Germinal center (tissue), 1 donor: ENCODE measurements at places on chromosomes 12 and 14.
A peak's percentile ranks its signal among the peaks of the same experiment; 100 is the strongest.

GRCh38 chr14:26905229-26905628 lies 307.4 kb upstream of the NOVA1 start:
- DNase-seq: no peak

DNA sequence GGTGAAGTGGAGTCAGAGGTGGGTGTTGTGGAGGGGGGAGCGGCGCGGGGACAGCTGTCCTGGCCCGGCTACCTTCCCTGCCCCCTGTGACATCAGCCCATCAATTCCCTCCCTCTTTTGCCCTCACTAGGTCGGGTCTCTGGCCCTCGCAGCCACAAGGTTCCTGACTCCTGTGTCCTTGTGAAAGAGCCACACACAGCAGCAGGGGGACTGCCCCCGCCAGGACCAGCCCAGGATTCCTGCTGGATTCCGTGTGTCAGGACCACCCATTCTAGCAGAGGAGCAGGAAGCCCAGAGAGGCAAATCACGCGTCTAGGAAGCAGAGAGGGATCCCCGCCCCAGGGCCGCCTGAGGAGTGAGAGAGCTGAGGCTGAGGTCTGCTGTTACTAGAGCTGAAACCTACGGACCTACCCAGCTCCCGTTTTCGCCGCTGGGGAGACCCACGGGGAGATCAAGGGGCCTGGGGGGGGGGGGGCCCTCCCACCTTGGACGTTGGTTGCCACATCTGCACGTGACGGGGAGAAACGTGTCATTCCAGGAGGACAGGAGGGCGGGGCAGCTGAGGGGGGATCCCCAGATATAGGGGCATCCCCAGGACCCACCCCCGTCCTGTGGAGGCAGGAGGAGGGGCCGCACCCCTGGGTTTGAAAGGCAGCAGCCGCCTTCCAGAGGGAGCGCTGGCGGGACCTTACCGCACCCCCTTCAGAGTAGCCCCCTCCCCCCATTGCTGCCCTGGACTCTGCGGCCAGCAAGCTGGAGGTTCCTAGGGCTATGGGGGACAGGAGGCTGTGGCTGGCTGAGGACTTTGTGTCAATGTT lies 12.5 kb upstream of the INF2 start:
- DNase-seq: no peak

GRCh38 chr12:74250891-74251290 lies 286.7 kb upstream of the ATXN7L3B start:
- DNase-seq: no peak

GRCh38 chr14:61252369-61253063 lies 28.6 kb downstream of the TMEM30B start:
- DNase-seq: peak; percentile 71

- no peak for DNase-seq
Measured at GRCh38 chr14:102779574-102780315, 2.5 kb downstream of the TRAF3 start.

- DNase-seq: no peak
Measured at GRCh38 chr12:99045158-99045557, 400.1 kb downstream of the APAF1 start.

GRCh38 chr14:103870891-103871595 lies 23.7 kb upstream of the PPP1R13B start:
- no peak for DNase-seq

GRCh38 chr12:89370421-89370831 lies 18.1 kb upstream of the DUSP6 start:
- DNase-seq: no peak

DNA sequence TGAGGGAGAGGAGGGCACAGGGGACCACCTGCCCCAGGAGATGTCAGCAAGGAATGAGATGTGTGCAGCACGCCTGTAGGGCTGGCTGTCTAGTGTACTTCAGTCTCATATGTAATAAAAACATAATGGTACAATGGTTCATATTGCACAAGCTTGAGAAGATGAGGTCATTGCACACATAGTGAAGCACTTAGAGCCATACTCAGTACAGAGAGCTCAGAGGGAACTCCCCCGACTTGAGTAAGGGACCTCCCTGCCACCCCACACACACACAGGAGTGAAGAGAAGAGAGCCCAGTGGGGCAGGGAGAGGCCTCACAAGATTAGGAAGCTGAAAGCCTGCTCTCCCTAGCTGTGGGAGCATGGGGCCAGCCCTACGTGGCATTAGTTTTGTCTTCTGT lies 61.5 kb downstream of the SLC6A12 start:
- no peak for DNase-seq

DNA sequence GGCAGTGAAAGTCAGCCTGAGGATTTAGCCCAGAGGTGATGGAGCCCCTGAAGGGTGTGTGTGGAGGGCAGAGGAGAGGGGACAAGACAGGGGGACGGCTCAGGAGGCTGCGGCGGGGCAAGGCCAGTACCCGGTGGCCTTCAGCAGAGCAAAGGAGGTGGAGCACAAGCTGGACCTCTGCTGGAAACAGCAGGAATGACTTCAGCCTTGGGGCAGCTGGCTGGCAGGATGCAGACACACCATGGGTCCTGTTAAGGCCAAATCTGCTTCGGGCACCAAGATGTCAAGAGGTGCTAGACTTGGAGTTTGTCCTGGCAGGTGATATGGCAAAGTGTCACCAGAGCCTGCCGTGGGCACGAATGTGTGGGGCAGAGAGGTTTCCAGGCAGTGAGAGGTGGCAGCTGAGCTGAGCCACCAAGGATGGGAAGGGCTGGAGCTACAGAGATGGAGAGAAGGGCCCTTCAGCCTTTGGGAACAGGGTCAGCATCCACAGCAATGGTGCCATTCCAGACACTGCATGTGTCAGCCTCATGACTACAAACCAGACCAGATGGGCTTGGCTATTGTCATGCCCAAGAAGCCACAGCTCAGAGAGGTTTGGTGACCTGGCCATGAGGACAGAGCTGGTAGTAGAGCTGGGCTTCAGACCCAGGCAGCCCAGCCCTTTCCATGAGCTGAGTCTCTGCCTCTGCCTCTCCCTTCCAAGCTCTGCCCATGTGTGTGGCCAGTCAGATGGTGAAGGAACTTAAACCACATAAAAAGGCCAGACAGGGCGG lies 91.9 kb downstream of the LGMN start:
- no peak for DNase-seq

GRCh38 chr12:108120863-108121165 lies 8.3 kb upstream of the WSCD2 start:
- DNase-seq: no peak

DNA sequence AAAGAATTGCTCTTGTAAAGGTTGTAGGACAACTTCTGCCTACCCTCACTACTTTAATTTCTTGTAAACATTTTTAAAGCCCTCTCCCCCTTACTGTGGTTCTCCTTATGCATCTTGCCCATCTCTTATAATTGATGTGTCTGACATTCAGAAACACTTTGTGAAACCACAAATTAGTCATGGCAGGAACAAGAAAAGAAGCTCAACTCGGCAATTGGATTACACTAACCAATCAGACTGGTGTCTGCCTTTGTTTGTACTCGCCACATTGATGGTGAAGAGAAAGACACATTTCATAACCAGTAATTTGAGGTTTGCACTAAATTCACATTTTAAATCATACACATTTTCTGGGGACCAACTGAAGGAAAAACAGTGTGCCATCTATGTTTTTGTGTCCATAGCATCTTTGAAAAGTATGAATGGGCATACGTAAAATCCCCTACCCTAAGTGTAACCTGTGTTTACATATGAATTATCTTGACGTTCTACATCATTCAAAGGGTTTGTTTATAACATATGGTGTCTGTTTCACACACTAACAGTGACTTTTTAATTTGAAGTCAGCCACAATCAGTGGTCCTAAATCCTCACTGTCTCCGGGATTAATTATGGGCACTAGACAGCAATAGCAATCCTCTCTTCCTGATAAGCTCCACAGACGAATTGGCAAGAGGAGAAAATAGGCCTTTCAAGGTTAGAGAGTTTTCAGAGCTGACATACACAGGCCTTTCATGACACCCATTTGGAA lies 49.9 kb downstream of the OTX2 start:
- DNase-seq: no peak

DNA sequence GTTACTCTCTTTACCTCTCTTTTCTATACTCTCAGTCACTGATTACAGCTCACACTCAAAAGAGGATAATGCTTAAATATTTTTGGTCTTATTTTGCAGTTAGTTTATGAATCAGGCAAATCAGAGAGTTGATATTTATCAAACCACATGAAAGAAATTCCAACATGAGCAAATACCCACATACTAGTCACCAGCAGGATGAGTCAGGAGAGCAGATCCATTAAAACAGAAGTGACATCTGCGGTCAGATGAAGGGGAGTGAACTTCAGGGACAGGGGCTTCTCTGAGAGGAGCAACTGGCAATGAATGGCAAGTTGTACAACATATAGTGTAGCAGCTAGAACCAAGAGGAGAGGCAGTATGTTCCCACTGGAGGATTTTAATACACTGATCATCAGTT lies 258.7 kb downstream of the SYT10 start:
- no peak for DNase-seq

DNA sequence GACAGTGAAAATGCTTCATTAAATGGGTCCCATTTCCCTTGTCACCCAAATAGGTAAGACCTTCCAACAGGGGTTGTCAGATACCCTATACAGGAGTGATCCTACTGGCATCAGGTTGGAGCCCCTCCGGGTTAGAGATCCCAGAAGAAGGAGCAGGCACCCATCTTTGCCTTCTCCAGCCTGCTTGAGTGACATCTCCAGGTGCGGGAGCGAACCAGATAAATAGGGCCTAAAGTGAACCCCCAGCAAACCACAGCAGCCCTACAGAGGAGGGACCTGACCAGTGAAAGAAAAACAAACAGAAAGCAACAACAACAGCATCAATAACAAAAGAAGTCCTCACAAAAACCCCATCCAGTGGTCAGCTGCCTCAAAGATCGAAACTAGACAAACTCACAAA lies 182.2 kb downstream of the SLC5A8 start:
- no peak for DNase-seq

- DNase-seq: no peak
Measured at GRCh38 chr14:93905623-93906022, 21.5 kb upstream of the FAM181A start.

DNA sequence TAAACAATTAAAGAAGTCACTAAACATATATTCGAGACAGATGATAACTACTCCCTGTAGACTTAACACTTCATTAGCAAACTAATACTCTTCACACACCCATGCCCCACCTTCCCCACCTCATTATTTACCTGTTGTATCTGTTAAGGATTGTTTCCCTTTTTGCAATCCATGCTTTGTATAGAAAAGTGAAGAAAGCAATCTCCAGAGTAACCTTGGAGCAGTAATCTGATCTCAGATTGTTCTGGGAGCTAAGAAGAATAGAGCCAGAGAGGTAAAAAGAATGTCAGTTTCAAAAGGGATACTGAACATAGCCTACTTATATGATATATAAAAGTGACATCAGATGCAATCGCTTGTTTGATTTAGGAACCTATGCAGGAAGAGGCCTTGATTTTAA lies 37.4 kb downstream of the PLEKHA5 start:
- no peak for DNase-seq

DNA sequence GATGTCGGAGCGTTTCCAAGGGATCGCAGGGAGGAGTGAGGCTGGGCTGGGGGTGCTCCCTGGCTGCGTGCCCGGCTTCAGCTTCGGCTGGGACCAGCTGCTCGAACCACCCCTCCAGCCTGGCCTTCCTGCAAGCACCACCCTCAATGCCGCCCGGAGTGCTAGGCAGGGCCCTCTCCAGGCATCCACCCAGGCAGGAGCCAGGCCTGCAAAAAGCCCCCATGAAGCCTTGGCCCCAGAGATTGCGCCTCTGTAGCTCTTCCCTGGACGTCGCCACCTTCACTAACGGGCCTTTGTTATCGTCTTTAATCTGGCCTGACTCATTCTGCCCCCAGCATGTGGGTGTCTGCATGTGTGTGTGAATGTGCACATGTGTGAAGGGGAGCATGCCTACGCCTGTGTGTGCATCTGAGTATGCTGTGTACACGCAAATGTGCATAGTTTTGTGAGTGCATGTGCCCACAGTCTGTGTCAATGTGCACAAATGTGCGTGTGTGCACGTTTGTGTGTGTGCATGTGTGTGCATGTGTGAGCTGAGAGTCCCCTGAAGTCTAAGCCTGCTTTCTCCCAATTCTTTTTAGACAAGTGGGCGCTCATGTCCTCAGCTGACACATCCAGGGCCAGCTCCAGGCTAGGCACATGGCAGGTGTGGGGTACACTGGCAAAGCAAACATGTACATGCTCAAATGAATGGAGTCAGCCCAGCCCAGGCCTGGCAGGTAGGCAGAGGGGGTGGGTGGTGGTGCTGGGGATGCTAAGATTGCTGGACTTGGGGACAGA lies 195.4 kb upstream of the C14orf180 start:
- DNase-seq: no peak

GRCh38 chr14:74980398-74980730 lies 22.4 kb upstream of the EIF2B2 start:
- DNase-seq: no peak

DNA sequence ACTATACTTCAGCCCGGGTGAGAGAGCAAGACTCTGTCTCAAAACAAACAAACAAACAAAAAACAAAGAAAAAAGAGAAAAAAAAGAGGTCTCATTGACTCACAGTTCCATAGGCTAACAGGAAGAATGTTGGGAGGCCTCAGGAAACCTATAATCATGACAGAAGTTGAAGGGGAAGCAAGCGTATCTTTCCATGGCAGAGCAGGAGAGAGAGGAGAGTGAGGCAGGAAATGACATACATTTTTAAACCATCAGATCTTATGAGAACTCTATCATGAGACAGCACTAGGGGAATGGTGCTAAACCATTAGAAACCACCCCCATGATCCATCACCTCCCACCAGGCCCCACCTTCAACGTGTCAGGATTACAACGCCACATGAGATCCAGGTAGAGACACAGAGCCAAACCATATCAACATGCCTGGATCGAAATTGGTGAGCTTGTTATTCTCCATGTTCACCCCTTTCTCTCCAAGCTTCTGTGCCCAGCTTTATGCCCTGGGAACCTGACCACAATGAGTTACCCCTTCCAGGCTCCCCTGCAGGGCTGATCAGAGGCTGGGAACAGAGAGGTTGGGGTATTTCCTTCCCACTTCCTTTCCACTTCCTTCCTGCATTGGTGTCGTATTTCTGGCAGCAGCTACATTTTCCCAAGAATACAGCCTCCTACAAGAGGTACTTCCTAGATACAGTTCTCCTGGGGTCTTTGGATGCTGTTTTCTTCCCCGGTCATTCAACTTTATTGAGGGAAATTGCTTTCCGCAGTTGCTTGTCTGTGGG lies 219.3 kb upstream of the FLRT2 start:
- no peak for DNase-seq

DNA sequence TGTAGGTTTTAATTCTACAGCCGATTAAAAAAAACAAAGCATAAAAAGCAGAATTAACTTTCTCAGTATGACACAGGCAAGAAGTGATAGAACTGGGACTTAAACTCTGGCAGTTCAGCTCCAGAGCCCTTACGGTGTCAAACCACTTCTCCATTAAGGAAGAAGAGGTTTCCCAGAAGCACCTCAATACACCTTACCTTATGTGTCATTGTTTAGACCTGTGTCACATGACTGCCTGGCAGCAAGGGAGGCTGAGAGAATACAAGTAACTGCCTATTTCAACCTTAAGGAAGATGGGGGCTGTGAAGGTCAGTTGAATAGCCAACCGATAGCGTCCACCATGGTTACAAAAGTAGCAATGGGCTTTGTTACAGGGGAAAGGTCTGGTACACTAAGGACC lies 54.6 kb upstream of the ARHGAP5 start:
- DNase-seq: no peak
